Activated CD4-positive, alpha-beta T cell treated with anti-CD3 and anti-CD28 coated beads for 1 hour (primary cell): ENCODE measurements at places on chromosomes 4 and X.

- no peak for DNase-seq
Observed at GRCh38 chr4:111198446-111198845, 575.6 kb upstream of the PITX2 start.

GRCh38 chr4:151798678-151799416 is 38.0 kb upstream of the GATB start:
- DNase-seq, result no peak

DNA sequence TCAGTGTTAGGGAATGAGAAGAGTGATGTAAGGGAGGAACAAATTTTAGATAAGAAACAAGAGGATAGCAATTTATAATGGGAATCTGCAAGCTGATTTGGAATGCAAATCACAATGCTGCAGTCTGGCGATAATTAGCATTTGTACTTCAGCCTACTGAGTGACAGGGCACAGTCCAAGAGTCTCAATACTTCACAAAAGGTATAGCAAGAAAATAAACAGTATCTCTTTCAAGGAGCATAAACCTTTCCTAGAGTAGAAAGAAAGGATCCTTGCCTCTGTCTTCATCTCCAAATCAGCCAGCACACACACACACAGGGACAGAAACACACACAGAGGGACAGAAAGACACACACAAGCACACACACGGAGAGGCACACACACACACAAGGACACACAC is 1.1 kb upstream of the GPM6A start:
- no peak for DNase-seq

DNA sequence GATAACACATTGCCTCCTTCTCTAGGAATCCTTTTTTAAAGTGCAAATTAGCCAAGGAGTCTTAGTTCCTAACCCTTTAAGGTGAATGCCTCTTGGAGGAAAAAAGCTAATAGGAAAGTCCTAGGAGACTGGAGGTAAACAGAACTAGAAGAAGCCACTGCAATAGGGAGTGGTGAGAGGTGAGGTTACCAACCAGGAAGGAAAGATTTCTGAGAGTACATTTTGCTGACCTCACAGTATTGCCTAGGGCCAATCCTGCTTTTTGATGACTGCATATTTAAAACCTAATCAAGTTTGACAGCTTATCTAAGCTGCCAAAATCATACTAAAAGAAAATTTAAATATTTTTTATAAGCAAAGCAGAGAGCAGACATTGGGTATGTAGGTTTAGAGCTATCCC is 7.3 kb upstream of the CUL4B start:
- no peak for DNase-seq

DNA sequence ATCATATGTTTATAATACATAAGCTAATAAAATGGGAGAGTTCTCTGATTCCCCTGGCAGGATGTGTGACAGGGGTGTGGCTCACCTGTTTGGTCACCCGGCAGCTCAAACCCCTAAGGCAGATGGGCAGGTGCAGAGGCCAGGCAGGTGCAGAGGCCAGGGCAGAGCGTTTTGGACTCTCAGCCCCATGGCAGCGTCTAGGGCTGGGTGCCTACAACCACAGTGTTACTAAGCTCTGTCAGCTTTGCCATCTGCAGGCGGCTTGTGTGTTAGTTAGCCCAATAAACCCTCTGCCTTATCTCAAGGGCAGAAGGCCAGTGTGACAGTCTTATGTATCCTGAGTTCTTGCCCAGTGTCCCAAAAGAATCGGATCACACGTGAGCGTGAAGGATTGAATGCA is 54.0 kb upstream of the UGT2B15 start:
- no peak for DNase-seq

DNA sequence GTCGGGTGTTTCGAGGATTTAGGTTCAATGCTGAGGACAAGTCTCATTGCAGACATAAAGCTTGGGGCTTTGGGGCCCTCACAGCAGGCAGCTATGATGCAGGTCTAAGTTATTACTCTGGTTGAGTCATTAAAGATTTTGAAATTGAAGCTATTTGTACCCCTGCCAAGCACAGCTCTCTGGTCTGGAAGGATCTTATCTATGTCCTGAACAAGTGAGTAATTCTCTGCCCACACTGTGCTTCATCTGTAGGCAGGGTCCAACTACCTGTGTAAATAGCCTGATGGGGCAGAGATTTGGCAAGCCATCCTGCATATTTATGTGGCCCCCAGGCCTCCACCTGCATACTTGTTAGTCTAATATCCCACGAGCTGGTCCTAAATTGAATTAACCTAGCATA is 41.4 kb upstream of the MAGEA4 start:
- DNase-seq, result no peak

DNA sequence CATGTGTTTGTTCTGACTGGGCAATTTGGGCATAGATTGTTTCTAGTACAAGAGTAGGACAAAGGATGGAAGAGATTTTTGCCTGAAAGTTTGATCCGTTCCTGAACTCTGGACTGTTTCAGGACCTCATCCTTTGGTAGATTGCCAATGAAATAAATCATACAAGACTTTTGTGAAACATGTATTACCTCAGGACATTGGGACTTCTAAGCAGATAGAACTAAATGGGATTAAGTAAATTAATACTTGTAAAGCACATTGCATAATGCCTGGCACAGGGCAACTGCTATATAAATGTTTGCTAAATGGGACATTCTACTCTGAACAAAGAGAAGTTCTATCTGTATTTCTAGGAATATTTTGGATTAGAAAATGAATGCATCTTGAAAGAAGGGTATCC is 164.8 kb upstream of the RPS6KA3 start:
- DNase-seq, result no peak

DNA sequence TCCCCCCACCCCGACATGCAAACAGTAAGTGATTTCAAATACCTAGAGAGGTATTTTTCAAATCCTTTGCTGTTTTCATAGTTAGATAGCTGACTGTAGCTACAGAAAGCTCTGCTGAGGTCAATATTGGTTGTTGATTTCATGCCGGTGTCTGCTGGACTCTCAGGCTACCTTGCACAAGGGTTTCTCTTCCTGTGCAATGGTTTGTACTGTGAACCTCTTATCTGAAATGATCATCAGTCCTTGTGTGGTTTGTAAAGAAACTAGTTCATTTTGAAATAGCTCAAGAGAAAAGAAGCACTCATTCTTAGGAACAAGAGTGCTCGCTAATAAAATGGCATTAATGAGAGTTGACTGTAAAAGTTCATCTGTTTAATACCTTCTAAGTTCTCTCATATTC is 2.1 kb downstream of the MTM1 start:
- DNase-seq, result no peak

- DNase-seq, result no peak
Observed at GRCh38 chr4:21954916-21955315, 6.3 kb upstream of the KCNIP4 start.

DNA sequence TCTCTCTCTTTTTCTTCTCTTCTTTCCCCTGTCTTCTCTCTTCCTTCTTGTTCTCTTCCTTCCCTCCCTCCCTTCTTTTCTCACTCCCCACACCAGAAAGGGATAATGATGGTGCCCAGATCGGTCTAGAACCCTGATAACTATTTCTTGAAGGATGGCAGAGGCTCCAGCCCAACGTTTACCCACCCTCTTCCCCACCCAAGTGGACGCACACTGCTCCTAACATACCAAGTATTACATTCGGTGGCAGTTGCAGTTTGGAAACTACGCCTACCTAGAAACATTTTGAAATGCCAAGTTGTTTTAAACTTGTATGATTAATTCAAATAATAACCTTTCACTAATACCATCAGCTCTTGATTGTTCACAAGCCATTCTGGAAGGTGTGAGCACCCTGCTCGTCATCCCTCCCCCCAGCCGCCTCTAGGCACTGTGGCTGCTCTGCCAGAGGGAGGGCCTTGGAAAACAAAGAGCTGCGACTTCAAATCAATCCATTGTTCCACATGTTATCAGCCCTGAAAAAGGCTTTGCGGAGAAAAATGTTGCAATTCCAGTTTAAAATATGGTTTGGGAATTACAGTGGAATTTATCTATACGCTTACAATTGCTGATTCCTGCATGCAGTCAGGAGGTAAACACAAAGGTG is 1017.5 kb upstream of the TENM3 start:
- no peak for DNase-seq

DNA sequence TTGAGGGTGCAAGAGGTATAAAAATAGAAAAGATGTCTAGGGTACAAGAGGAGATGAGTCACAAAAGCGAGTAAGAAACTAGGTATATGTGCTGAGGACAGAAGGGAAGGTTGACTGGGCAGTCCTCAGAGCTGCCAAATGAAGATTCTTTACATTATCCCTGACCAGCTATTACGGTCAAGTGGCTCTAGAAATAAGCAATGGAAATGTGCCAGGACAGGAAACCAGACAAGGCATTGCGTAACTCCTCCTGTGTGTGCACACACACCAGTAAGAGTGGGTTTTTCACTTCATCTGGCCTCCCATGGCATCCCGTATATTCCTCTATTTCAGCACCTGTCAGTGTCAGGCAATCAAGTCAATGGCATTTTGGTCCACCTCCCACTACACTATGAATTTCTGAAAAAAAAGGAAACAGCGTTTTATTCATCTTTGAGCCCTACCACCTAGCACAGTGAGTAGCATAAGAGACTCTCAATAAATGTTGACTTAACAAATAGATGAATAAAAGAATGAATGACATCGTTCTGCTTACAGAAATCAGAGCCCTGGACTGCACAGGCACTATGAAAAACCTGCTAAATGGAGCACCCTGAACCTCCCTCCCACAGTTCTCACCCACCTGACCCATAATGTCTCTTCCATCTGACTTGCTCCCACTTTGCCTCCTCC is 62.6 kb upstream of the KLF3 start:
- DNase-seq, result no peak

DNA sequence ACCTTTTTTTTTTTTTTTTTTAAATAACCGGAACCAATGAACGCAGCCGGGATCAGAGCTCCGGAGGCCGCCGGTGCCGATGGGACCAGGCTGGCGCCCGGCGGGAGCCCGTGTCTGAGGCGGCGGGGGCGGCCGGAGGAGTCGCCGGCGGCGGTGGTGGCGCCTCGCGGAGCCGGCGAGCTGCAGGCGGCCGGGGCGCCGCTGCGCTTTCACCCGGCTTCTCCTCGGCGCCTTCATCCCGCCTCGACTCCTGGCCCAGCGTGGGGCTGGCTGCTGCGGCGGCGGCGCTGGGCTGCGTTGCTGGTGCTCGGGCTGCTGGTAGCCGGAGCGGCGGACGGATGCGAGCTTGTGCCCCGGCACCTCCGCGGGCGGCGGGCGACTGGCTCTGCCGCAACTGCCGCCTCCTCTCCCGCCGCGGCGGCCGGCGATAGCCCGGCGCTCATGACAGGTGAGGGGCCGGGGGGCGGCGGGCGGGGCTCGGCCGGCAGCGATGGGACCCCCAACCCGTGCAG is 337 bp downstream of the STIM2 start:
- DNase-seq, result peak; percentile 41

DNA sequence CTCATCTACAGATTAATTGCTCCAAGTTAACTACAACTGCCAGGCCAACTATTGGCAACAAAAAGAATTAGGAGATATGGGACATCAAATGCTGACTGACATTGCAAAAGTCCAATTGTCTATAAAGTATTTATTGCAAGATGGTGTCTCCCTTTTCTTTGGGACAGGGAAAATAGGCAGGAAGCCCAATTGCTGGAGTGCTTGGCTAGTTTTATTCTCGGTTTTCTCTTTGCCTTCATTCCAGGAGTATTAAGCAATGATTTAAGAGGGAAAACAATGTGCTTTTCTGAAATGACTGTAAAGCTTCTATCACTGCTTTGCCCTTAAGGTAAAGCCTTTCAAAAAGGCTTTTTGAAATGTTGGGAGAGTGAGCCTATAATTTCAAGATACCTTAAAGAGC is 62.8 kb upstream of the DIAPH2 start:
- DNase-seq, result no peak

- no peak for DNase-seq
Observed at GRCh38 chr4:111994392-111994791, 150.9 kb upstream of the FAM241A start.

DNA sequence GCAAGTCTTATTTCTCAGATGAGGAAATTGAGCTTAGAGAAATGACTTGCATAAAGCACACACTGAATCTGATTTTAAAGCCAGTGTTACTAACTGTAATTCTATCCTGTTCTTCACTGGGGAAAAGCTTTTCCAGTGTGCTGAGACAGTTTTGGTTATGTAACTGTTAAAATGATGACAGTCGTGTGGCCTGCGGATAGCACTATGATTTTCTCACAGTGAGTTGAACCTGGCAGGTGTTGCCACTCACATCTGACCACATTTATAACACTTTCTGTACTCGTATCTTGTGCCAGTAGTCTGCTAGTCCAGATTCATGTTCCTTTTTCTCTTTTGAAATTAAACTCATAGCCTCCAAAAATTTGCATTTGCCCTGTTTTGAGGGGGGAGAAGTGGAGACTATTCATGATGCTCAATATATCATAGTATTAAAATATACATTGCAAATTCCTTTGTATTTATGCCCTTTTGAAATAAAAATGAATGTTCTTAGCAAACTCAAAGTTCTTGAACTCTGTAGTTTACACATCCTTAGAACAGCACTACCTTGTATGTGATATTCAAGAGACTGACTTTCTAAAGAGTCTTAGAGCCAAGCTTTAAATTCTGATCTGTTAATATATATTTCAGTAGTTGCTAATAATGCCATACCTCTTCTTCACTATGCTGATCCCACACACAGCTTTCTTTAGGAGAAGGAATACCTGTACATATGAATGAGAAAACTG is 132.3 kb downstream of the PDLIM5 start:
- no peak for DNase-seq

DNA sequence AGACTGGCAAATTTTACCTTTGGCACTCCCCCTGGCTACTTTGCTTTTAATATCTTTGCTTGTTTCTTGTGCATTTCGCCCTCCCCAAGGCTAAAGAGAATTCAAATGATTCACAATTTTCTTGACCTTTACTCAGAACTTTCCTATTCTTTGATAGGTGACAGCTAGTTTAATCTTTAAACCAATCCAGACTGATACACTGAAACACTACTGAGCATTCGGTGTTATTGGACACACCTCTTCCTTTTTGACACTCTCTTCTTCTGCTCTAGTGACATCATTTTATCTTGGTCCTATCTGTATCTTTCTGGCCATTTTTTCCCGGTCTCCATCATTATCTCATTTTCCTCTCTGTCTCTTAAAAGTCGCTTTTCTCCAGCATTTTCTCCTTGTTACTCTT is 103.1 kb downstream of the IL1RAPL2 start:
- no peak for DNase-seq

DNA sequence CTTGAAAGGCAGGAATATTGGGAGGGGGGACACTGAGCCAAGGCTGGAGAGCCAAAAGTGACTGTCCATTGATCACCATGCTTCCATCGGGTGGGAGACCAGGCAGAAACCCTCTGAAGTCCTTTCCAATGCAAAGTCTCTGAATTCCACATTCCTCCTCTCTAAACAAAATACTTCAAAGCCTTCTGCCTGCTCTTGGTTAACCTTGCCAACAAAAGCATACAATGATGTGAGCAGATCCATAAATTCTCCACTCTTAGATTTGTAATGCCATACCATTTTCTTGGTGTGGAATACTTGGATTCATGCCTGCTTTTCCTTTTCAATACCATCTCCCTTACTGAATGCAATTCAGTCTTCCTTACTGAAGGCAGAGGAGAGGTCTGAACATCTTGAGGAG is 74.1 kb upstream of the FAM9B start:
- DNase-seq, result no peak

DNA sequence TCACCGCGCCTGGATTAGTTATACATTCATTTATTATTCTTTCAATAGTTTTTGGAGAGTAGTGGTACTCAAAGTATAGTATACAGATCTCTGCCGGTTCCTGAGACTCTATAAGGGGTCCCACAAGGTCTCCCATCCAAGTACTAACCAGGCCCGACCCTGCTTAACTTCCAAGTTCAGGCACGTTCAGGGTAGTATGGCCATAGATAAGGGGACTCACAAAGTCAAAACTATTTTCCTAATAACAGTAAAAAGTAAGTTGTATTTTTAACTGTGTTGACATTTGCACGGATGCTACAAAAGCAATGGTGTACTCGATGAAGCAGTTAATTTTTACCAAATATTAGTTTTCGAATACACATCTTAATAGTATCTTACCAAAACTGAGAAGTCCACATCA is 84.4 kb upstream of the STK26 start:
- DNase-seq, result no peak
